ENCODE measurements at places on chromosomes 3 and 15.

DNA sequence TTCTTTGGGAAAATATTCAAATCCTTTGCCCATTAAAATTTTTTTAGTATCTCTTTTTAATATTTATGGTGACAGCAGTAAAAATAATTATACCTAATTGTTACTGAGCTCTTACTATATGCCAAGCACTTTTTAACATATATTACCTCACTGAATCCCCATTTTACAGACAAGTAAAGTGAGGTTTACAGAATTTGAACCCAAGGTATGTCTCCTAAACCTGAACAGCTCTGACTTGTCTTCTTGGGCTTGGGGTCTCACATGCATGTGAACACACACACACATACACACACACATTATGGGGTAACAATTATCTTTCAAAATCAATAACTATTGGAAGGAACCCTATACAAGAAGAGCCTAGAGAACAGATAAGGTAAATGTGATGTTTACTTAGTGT, 62.2 kb upstream of the ADCY5 start:
- DNase-seq = no peak

DNA sequence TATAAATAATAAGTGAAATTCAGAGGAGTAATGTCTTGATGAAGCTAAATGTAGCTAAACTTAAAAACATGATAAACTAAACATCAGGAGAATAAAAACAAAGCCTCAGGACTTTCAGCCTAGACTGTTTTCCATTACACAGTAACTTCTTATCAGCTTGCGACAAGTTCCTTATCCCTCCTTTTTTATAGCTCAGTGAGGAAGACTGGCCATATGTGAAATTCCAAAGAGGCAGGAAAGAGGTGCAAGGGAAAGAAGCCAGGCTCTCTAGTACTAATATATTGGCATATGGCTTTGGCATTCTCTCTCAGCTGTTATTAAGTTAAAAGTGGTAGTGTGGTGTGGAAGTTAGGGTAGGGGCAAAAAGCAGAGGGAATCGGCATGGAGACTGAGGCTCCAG, 4.4 kb downstream of the COX17 start:
- no peak for DNase-seq

DNA sequence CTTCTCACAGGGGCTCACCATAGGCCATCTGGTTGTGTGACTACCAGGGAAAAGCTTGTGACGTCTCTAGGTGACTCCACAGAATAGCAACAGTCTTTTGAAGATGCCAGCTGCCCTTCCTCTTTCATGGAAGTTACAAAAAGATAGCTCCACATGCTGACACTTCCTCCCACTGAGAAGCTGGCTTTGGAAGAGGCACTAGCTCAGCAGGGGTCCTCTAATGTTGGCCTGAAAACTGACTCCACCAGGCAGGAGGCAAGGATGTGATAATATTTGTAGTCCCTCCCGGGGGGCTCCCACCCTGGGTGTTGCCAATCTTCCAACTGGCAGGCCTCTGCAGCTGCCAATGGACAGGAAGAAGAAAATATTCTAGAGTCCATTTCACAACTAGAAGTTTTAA, 343.5 kb downstream of the NEK10 start:
- DNase-seq = no peak

DNA sequence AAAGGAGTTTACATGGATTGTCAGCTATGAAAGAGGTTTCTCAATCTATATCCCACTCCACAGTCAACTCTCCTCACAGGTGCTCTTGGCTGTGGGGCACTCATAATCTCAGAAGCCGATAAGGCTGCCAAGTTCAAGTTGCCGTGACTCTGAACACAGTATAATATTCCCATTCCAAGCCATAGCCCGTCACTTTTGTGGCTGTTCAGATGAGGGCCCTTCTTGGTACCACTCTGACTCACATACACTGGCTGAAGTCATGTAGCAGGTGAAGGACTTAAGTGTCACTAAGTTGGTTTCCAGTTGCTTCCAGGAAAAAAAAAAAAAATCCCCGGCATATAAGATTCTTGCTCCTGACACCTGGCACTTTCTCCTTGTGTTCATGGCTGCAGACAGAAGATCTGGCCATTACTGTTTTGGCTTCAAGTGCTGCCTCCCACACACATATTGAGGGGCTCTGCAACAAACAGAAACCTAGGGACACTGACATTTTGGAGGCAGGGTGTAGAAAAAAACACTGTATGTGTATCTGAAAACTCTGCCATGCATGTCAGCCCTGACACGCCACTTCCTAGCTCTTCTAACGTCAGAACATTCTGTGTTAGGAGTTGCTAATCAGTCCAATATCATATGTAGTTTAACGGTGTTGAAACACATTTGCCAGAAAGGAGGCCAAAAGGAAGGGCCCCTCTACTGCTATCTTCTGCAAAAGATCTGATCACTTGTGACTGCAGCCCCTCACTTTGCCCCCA, 170.2 kb upstream of the ICE2 start:
- DNase-seq = no peak
